Activated CD8-positive, alpha-beta memory T cell treated with anti-CD3 and anti-CD28 coated beads for 4 hours (primary cell): ENCODE measurements at places on chromosomes 5 and 9.

GRCh38 chr5:14166437-14166836 is 23.3 kb downstream of the TRIO start:
- no peak for DNase-seq

DNA sequence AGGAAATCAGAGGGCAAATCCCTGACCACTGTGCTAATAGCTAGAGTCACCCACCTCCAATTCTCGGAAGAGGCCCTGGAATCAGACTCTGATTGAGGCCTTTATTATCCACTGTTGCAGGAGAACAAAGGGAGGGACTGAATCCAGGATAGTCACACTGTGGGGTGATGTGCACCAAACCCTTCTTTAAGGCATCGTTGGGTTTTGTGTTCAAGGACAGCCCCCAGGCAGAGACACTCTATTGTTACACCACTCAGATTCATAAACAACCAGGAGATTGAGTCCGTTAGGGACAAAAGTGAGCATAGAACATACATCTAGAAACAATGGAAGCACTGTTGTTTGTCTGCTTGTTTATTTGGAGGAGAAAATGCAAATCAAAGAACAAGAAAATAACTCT is 124.6 kb upstream of the TBCA start:
- DNase-seq, result no peak

- DNase-seq, result no peak
These were observed 430 bp upstream of the MSH3 start for GRCh38 chr5:80654054-80654390.

- DNase-seq, result no peak
These were observed 14.2 kb downstream of the TCERG1 start for GRCh38 chr5:146461319-146461718.

GRCh38 chr9:89171693-89172092 is 6.9 kb downstream of the SHC3 start:
- DNase-seq, result no peak

DNA sequence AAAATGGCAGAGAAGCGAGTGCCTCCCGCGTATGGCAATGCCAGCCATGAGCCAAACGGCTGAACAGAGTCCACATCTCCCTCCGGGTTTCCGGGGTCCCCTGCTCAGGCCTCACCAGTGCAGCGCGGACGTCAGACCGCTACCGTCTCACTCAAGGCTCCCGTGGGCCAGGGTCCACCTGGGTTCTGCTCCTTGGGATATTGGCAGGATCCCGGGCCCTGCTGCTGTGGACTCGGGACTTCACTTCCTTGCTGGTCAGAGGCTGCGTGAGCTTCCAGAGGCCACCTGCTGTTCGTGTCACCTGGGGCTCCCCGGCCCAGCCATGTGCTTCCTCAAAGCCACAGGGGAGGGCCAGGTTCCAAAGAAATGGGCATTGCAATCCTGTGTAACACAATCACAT is 38.4 kb upstream of the CLPTM1L start:
- no peak for DNase-seq

GRCh38 chr5:77761606-77762005 is 14.5 kb downstream of the TBCA start:
- no peak for DNase-seq

DNA sequence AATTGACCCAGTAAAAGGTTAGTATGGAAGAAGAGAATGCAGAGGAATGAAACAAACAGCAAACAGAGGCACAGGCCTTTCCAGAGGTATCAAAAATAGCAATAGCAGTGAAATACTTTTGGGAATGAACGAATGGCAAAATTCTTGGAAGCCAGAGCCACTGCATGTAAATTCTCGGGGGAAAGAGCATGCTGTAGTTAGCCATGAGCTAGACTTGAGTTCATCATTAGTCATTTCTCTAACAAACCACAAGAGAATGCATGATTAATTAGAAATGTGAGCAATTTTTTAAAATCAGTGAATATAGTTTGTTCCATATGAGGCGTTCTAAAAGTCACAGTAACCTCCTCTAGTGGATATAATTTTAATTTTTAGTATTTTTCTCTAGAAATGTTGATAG is 170.3 kb upstream of the PRR16 start:
- no peak for DNase-seq

DNA sequence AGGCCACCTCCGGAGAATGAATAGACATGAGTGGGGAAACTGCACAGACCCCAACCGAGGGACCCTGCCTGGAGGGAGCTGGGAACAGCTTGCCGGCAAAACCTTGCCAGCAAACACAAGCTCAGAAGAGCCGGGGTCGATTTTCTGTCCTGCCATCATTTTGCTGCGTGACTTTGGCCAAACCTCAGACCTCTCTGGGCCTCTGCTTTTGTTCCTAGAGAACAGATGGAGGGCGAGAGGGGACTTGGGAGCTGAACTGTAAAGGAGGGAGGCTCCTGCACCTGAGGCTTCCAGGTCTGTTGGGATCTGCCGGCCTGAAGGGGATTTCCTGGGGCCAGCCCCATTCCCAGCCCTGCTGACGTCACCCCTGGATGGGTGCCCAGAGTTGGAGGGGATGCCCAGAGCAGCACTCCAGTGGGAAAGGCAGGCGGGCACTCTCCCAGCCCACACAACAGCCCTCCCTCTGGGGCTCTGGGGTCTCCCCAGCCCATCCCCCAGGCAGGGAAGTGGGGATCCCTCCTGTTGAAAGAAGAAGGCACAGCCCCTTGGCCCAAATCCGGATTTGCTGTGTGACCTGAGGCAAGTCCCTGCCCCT is 40.4 kb upstream of the SYNPO start:
- DNase-seq, result no peak

DNA sequence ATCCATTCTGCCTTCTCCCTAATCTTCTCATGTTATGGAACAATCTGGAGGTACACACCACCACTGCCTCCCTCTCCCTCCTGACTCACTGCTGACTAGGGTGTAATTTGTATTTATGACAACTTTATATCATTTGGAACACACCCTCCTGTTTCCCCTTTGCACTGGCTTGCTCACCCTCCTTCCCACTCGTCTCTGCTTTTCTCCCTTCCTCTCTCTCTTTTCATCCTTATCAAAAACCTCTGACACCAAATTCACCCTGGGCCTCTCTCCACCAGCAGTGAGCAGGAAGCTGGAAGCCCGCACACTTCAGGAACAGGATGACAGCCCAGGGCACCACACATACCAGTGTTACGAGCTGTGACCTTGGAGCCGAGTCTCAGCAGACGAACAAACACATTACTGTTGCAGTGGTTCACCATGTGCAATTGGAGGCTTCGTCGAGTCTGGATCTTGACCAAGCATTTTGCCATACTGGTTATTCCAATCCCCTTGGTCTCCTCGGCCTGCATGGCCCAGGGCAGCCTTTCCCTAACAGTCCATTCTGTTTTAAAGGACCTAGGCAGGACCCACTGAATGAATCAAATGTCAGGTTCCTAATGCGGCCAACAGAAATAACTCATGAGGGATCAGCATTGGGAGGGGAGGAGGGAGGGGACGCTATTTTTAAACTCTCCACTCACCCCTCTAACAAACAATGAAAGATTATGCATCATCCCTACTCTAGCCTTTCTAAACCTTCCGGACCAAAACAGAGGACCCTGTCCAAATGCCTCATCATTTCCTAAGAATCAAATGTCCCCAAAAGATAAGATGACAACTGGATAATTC is 203.9 kb upstream of the RASEF start:
- DNase-seq, result no peak

DNA sequence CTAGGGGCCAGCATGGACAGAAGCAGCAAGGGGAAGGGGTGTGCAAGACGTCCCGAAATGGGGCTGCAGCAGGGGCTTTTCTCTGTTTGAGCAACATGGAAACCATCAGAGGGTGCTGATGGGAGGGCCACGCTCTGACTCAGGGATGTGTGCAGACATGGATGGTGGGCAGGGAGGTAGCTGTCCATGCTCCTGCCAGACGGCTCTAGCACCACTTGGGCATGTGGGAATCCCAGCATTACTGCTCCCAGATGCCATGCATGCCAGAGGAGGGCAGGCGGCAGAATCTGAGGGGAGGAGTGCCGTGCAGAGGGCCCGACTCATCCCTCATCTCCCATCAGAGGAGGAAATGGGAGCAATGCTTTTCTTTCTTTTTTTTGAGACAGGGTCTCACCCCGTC is 45.6 kb upstream of the SLC25A51 start:
- DNase-seq, result no peak

DNA sequence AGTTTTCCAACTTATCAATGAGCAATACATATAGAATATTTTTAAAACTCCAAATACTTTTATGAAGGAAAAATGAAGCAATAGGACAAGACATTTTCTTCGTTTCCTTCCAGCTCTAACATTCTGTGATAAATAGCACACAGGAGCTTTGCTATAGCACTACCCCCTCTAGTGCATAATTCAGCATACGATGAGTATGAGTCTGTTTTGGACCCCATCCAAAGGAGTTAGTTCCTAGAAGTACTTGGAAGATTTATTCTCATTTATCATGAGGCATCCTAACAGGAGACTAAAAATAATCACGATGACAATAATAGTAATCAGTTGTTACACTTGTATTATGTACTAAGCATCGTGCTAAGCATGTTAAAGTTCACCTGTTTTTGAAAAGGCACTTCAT is 1061.3 kb upstream of the DMAC1 start:
- DNase-seq, result no peak

DNA sequence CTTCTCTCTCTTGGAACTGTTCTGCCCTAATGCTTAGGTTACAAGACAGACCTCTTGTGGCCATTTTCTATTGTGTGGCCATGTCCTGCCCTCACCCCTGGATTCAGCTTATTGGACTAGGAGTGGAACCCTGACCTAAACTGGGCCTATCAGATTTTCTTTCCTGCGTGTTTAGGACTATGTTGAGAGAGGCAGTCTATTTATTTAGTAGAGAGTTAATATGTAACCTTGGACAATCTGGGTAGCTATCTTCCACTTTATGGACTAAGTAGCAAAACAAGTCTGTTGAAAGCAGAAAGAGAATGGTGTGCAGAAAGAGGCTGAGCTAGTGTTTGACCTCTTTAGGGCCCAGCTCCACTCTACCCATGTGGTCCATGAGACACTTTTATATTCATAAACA is 82.6 kb upstream of the SMIM32 start:
- DNase-seq, result no peak

- DNase-seq, result no peak
These were observed 33.8 kb downstream of the ZNF131 start for GRCh38 chr5:43154469-43154868.

DNA sequence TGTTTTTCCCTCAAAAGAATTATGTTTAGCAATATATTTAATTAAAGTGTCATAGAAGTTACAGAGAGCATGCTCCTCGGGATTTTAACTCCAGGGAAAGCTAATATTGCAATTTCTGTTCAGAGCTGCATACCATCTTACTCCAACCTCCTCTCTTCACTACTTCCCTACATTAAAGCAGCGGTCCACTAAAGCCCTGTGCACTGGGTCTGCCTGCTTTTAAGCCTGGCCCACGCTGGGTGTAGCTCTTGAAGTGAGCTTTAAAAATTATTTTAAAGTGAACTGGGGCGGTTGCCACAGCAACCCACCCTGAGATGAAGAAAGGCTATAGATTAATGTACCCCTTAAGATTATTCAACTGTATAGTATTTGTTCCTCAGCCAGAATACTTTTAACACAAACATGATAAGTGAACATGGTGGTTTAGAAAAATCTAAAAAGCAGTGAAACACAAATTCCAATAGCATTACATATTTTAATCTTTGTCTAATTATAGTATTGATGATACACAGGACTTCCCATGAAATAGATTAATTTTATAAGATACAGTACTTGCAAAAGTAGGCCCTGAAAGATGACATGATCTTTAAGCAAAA is 3.9 kb upstream of the MEF2C start:
- no peak for DNase-seq

GRCh38 chr9:75912951-75913350 is 22.5 kb downstream of the PCSK5 start:
- no peak for DNase-seq
